HCT116 (cell line): ENCODE measurements at places on chromosomes 7 and 10. TPM values are rescaled to one million over a fixed set of nuclear protein-coding genes. Genes with fewer than 3 reads are reported as not detected.

ABCB1 gene
- total RNA-seq = 1.8 TPM

GRCh38 chr7:138388673-138389491 lies 71.2 kb upstream of the TRIM24 start:
- peaks cover 7% of the 10 kb centered on the region; the same call in 1 of the 2 replicates for H3K4me1 ChIP-seq
- H3K36me3 ChIP-seq = no peaks in the 10 kb centered on the region
- no peak overlapping the region for H3K27ac ChIP-seq
- no peak for DNase-seq
- no peak overlapping the region for H3K4me3 ChIP-seq
- H3K27me3 ChIP-seq = no peaks in the 10 kb centered on the region

DNA sequence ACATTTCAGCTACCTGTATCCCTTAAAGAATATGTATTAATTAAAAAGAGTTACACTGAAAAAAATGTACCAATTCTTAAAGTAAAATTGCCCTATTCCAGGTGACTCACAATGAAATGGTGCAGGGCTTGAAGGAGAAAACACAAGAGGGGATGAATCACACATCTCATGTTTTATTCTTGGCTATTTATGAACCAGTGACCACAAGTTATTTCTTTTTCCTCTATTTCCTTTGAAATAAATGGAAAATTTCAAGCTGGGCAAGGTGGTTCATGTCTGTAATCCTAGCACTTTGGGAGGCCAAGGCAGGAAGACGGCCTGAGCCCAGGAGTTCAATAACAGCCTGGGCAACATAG lies 106.8 kb downstream of the UBE2H start:
- peak overlapping the region; percentile 98 for H3K27ac ChIP-seq
- no peaks in the 10 kb centered on the region for H3K27me3 ChIP-seq
- H3K4me1 ChIP-seq = peaks cover 96% of the 10 kb centered on the region
- H3K36me3 ChIP-seq = no peaks in the 10 kb centered on the region
- peak overlapping the region; percentile 41 for H3K4me3 ChIP-seq

KLLN gene
- 1.4 TPM for total RNA-seq

DNA sequence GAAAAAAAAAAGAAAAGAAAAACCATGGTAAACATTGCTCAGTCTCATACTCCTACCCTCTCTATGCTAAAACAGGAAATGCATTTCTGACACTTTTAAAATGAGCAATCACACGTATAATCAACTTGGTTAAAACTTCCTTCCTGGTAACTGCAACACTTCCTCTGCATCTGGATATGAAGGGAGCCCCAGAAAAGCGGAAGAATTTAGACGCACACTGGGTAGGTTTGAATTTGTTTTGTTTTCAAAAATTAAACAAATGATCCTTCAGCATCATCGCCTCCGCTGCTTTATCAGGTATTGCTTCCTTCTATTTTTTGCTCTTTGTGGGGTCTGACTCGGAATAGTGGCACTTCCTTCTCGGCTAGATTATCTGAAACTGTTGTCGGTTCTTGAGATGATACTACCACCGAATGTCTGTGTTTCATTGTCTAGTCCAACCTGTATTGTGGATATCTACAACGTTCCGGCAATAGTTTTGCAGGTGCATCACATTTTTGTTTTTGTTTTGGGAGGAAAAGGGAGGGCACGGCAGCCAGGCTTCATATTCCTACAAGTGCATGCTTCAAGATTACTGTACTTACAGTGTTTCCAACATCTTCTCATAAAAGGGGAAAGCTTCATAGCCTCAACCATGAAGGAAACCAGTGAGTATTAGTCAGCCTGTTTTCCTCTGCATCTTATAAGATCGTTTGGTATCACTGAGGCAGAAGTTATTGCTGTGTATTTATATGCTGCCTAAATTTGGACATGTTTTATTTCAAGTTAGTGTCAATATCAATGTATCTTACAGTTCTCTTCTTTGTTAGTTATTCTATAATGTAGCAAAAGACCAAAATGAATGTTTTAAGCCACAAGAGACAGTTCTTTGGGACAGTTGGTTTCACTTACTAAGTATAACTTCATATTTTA lies at the start of gene PIK3CG:
Gene PIK3CG, plus strand, starts transcription at position 153 of the 912 bp plus-strand sequence. CDS start 2,280 bp downstream, outside the sequence.
- H3K27ac ChIP-seq = no peak within 1 kb of the TSS
- no peaks in the 10 kb centered on the region for H3K36me3 ChIP-seq
- H3K4me3 ChIP-seq = no peak within 1 kb of the TSS
- no peaks in the 10 kb centered on the region for H3K27me3 ChIP-seq
- no peak for DNase-seq

OR2A42 gene
- total RNA-seq = not detected

- H3K36me3 ChIP-seq = no peaks in the 10 kb centered on the region
- H3K4me3 ChIP-seq = no peak overlapping the region
- H3K4me1 ChIP-seq = no peaks in the 10 kb centered on the region
- H3K27ac ChIP-seq = no peak overlapping the region
- no peak for DNase-seq
- H3K27me3 ChIP-seq = no peaks in the 10 kb centered on the region
Observed at GRCh38 chr7:79668292-79668691, 214.8 kb upstream of the MAGI2 start.

DNA sequence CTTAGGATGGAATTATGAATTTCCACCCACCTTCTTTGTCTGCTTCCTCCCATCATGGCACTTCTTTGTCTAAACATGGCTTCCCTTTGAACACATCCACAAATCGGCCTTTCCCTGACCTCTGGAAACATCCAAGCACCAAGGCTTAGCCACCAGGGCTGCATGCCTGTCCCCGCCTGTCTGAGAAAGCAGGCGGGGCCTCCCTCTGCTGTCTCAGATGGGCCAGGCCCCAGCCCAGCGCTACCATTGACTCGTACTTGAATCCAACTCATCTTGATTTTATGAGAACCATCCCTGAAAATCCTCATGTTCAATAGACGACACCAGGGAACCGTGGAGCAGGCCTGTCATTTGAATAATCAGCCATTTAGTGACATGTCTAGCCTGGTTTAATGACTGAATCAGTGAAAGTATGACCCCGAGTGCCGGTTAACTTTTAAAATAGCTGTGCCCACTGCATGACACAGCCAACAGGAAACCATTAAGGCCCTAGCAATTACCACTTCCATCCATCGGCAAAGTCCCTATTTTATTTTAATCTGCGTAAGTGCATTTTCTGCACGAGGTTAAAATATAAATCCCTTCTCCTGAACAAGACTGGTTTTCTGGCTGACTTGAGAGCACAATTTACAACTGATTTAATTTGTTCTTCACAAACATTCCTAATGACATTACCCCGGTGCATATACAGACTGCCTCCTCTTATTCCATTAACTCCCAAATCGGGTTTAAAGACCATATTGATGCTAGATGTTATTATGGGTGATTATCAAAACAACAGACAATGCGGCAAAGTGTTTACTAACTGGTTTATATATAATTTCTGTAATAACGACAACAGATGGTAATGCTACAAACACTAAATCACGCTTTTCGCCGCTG lies 194.7 kb downstream of the BUB3 start:
- H3K4me3 ChIP-seq = no peak overlapping the region
- peaks cover 4% of the 10 kb centered on the region; the same call in 1 of the 2 replicates for H3K4me1 ChIP-seq
- DNase-seq = no peak
- H3K27ac ChIP-seq = no peak overlapping the region

THSD7A gene
- total RNA-seq = 0.05 TPM

- H3K4me3 ChIP-seq = no peak overlapping the region
- no peaks in the 10 kb centered on the region for H3K36me3 ChIP-seq
- no peak for DNase-seq
- no peaks in the 10 kb centered on the region for H3K4me1 ChIP-seq
Observed at GRCh38 chr7:132584796-132585494, 8.7 kb upstream of the PLXNA4 start.

DNA sequence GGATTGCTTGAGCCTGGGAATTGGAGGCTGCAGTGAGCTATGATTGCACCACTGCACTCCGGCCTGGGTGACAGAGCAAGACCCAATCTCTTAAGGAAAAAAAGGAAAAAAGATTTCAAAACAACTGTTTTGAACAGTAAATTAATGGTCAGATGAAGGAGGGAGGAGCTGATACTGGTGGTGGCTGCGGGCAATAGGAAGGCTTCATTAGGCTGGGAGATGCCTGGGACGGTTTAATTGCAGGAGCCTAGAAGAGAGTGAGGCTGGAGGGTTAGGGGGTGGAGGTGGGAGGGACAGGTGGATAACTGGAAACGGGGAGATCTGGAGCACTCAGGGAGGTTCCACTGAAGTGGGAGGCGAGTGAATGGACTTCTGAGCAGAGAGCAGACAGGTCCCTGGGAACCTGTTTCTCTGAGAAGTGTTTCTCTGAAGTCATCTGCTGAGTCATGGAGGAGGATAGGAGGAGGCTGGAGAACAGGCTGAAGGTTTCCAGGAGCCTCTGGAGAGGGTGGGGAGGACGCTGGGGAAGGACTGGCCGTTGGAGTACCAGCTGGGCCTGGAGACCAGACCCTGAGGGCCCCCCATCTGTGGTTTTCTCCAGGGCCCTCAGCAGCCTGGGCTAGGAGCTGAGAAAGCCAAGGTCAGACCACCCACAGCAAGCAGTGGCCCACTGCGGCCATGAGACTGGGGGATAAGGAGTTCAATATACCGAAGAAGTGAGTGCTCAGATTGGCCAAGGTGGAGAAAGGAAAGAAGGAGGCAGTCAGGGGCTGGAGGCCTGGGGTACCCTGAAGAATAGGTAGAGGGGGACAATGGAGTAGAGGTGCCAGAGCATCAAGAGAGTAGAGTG lies 14.4 kb upstream of the YWHAG start:
- H3K4me1 ChIP-seq = peaks cover 45% of the 10 kb centered on the region
- no peaks in the 10 kb centered on the region for H3K27me3 ChIP-seq
- H3K36me3 ChIP-seq = no peaks in the 10 kb centered on the region
- peak overlapping the region; percentile 51 for H3K27ac ChIP-seq
- DNase-seq = no peak
- H3K4me3 ChIP-seq = no peak overlapping the region

GRCh38 chr10:101901340-101901739 lies 57.7 kb upstream of the KCNIP2 start:
- no peaks in the 10 kb centered on the region for H3K36me3 ChIP-seq
- H3K4me3 ChIP-seq = no peak overlapping the region
- no peaks in the 10 kb centered on the region for H3K4me1 ChIP-seq

DNA sequence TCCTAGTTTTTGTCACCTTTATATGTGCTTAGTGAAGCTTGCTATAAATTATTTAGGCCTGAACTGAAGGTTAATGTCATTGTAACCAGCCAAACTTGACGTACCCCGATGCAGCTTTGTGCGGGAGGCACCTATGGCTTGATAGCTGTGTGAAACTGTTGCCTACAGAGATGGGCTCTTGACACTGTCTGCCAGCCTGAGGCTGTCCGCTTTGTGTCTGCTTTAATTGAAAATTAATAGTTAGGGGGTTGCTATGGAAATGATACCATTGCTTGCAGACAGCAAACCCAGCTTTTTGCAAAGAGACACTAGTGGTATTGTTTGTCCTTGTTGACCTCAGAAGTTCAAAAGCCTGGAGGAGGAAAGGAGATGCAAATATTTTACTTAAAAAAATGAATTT lies 2.1 kb upstream of the FOXP2 start:
- no peaks in the 10 kb centered on the region for H3K27me3 ChIP-seq
- no peak overlapping the region for H3K4me3 ChIP-seq
- H3K36me3 ChIP-seq = no peaks in the 10 kb centered on the region

DNA sequence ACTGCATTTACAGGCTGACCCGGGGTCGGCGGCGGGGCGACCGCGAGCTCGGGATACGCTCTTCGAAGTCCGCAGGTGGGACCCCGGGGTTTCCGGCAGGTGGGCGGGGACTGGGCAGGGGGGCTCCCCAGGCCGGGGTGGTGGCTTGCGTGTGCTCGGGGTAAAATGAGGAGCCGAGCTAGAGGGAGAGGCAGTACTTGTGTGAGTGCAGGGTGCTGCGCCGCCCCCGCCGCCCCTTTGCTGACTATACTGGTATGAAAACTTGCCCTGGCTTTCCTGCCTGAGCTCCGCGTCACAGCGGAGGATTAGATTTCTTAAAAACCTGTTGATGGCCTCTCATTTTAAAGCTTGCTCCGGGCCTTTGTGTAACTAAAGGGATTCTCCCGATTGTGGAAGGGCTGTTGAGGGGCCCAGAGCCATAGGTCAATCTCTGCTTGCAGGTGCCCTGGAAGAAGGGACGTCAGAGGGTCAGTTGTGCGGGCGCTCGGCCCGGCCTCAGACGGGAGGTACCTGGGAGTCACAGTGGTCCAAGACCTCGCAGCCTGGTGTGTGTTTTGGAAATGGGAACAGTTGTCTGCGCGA lies 488 bp downstream of the ARMC10 start:
- H3K4me3 ChIP-seq = peak overlapping the region; percentile 76
- H3K4me1 ChIP-seq = peaks cover 14% of the 10 kb centered on the region
- peak overlapping the region; percentile 91 for H3K27ac ChIP-seq
- DNase-seq = no peak

GRCh38 chr7:24419077-24419476 lies 135.1 kb downstream of the NPY start:
- no peaks in the 10 kb centered on the region for H3K36me3 ChIP-seq
- DNase-seq = peak; percentile 21
- no peaks in the 10 kb centered on the region for H3K4me1 ChIP-seq
- no peak overlapping the region for H3K27ac ChIP-seq
- H3K4me3 ChIP-seq = no peak overlapping the region

DNA sequence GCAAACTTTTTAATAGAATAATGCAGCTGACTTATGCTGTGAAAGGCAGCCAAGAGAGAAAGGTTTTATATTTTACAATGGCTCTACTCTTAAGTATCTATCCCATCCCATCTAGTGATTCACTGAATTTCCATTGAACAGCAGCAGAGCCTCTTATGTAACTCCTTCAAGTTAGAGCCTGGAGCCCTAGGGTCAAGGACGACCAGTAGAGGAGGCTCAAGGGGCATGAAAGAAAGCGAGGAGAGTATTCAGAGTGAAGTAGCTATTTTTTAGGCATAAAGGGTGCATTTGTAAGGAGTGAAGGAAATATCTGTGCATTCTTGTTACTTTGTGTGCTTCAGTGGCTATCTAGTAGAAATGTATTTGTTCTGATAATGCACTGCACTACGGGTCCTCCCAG lies 180.2 kb upstream of the TPK1 start:
- H3K4me1 ChIP-seq = no peaks in the 10 kb centered on the region
- no peak overlapping the region for H3K27ac ChIP-seq
- no peak for DNase-seq
- H3K4me3 ChIP-seq = no peak overlapping the region

FASTK gene
- total RNA-seq = 86.4 TPM

FAM237B gene
- not detected for total RNA-seq

GRCh38 chr10:34089253-34089652 lies 725.8 kb downstream of the PARD3 start:
- H3K27me3 ChIP-seq = no peaks in the 10 kb centered on the region
- no peak for DNase-seq
- no peaks in the 10 kb centered on the region for H3K36me3 ChIP-seq
- no peak overlapping the region for H3K27ac ChIP-seq

DNA sequence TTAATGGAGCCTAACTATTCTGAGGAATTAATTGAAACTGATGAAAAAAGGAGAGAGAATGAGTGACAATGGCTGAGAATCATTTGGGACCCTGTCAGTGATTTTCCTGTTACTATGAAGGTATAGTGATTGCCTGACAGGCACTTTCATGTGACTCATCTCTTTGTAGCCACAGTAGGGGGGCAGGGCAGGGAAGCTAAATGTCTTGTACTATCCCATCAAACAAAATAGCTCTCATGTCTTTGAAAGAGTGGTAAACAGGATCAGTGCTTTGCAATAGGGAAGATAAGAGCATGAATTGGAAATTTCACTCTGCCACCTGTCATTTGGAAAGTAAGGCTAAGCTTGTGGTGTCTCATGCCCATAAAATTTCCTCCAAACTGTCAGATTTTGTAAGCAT lies 94.5 kb upstream of the GSDME start:
- no peak overlapping the region for H3K4me3 ChIP-seq
- peaks cover 15% of the 10 kb centered on the region for H3K4me1 ChIP-seq
- no peak overlapping the region for H3K27ac ChIP-seq
- DNase-seq = no peak
- H3K27me3 ChIP-seq = no peaks in the 10 kb centered on the region
- peaks cover 24% of the 10 kb centered on the region; the same call in 1 of the 2 replicates for H3K36me3 ChIP-seq
